Activated B cell treated with CpG ODN at 0.5 μM for 24 hours (primary cell): ENCODE measurements at places on chromosomes 7 and 10.

DNA sequence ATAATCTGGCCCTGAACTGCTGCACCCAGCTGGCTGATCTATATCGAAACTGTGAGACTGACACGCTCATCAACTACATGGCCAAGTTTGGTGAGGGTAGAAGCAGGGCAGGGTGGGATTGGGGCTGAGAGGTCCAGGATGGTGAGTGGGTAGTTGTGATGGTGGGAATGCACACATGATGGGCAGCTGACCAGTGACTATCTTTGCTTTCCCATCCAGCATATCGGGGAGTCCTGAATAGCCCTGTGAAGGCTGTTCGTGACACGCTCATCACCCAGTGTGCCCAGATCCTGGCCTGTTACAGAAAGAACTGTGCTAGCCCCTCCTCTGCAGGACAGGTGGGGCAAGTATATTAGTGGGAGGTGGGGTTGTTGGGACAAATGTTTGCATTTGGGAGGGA lies 12.5 kb upstream of the CHCHD1 start:
- DNase-seq, result no peak

- no peak for DNase-seq
Measured at GRCh38 chr7:17405786-17406185, 107.3 kb downstream of the AHR start.

GRCh38 chr7:126450269-126450671 lies 802.5 kb downstream of the GRM8 start:
- DNase-seq, result no peak

GRCh38 chr7:154928136-154929005 lies 74.6 kb downstream of the PAXIP1 start:
- peak; percentile 44 for DNase-seq

DNA sequence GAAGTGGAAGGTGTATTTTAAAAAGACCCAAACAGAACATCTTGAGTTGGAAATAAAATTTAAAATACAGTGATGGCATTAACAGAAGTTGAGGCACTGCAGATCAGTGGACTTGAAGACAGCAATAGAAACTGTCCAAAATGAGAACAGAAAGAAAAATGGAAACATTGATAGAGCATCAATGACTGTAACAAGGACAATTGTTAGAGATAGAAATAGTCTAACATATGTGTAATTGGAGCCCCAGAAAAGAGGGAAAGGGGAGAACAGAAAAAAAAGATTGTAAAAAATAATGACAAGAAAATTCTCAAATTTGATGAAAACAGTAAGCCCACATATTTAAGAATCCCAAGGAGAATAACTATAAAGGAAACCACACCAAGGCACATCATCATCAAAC lies 29.4 kb downstream of the VKORC1L1 start:
- no peak for DNase-seq

GRCh38 chr10:117496616-117497028 lies 45.9 kb upstream of the EMX2 start:
- DNase-seq, result peak; percentile 58

DNA sequence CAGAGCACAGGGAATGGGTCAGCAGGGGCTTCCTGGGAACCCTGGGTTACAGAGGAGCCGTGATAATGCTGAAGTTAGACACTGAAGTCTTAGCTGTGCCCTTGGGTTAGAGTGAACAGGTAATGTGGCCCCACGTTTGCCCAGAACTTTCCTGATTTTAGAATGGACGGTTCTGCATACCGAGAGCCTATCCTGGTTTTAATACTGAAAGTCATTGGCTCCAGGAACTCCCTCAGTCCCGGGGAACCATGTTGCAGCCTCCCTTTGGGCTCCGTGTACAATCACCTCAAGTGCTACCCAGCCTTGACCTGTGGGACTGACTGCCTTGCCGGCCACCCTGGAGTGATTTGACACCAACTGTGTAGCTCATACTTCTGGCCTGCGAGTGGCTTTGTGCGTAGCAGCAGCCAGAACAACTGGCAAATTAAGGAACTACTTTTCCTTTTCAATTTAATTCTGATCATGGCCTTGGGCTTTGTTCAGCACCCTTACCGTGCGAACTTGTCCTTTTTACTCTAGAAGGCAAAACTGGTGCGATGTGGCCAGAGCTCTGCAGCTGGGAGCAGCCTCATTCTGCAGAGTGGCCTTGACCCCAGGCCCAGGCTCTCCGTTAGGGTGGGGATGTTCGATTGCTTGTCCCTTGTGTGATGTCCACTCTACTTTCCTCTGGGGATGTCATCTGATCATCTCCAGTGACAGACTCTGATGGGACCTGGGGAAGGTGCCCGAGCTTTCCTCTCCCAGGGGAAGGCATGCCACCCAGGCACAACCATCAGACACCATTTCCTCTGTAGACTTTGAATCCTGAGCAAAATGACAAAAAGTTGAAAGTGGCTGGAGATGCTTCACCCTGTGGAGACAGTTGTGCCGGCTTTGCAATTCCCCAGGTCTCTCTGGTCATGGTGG lies 265.9 kb downstream of the GLRX3 start:
- no peak for DNase-seq

- no peak for DNase-seq
Measured at GRCh38 chr7:98000356-98000755, 10.4 kb upstream of the OCM2 start.

DNA sequence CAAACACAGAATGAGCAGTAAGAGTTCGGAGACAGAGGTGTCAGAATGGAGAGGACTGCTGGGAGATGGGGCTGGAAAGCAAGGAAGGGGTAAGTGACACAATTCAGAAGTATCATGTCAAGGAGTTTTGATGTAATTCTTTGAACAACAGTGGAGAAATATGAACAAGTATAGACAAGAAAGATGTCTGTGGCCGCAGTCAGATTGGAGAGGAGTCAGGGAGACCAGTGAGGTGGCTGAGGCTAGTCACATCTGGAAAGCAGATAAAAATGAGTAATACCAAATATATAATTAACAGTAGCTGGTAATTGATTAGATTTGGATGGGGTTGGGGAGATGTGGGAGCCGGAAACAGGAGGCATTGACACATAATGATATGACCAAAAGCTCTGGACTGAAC lies 540.9 kb downstream of the SUGCT start:
- DNase-seq, result no peak

GRCh38 chr10:25959540-25960232 lies 25.7 kb downstream of the MYO3A start:
- DNase-seq, result no peak

GRCh38 chr7:33807779-33808482 lies 97.4 kb upstream of the BMPER start:
- DNase-seq, result no peak

- DNase-seq, result no peak
Measured at GRCh38 chr7:70788276-70788675, 343.7 kb upstream of the GALNT17 start.

- DNase-seq, result no peak
Measured at GRCh38 chr10:13525663-13526062, 3.2 kb downstream of the BEND7 start.

- DNase-seq, result no peak
Measured at GRCh38 chr7:55043691-55044370, 25.0 kb downstream of the EGFR start.

DNA sequence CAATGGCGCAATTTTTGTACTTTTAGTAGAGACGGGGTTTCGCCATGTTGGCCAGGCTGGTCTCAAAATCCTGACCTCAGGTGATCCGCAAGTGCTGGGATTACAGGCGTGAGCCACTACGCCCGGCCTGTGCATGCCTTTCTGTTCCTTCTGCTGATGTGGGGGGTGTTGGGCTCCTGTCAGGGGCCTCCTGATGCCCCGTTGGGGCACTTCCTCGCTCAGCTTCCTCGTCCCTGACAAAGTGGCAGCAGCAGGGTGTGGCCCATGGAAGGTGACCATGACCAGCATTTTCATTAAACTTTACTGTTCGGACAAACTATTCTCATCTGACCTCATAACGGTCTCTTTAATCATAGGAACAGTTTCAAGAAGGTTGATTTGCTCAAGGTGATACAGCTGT lies 69.4 kb downstream of the TBXAS1 start:
- no peak for DNase-seq

- no peak for DNase-seq
Measured at GRCh38 chr10:49290131-49290530, 8.8 kb upstream of the C10orf71 start.

DNA sequence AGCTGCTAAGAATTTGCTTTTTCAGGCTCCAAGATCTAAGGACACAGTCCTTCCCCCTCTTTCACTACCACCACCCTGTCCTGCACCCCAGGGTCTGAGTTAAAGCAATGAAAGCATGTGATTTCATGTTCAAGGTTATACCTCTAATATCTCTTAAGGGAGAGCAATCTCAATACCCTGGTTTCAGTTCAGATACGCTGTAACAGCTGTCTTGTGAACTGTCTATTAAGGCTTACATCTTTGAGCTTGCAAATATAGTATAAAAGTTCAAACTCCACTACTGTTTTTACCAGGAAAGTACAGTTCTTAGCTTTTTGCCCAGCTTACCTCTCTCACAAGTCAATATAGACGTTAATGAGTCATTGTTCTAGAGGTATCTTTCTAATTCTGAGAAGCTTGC lies 2.6 kb downstream of the CPVL start:
- DNase-seq, result no peak

- DNase-seq, result no peak
Measured at GRCh38 chr10:17790651-17791050, 18.5 kb upstream of the MRC1 start.

GRCh38 chr7:128275681-128276080 lies 34.6 kb downstream of the LEP start:
- no peak for DNase-seq

DNA sequence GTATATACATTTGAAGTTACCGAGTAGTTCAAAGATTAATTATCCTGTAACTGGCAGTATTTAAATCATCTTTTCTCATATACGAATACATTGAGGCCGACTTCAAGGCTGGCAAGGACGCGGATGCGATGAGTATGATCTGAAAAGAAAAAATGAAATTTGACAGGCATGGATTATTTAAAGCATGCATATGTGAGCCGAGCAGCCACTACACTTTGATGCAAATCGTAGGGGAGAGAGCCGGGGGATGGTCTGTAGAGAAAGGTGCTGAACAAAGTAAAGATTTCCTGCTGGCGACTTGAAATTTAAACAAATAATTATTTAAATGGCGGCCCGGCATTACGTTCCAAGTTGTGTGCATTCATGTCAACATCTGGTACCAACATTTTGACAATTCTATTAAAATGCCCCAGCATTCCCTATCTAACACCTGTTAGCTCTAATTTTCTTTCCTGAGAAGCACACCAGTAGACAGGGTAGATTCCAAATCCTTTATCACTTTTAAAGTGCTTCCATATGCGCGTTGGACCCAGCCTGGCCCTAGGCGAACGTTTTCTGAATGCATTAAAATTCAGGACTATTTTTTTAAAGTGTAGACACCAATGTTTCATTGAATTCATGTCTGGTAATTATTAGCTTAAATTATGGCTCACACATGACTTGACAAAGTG lies 188.7 kb downstream of the EMX2 start:
- no peak for DNase-seq

- no peak for DNase-seq
Measured at GRCh38 chr7:36048902-36049240, 104.2 kb upstream of the EEPD1 start.

GRCh38 chr7:86929293-86930109 lies 130.0 kb downstream of the ELAPOR2 start:
- DNase-seq, result no peak

DNA sequence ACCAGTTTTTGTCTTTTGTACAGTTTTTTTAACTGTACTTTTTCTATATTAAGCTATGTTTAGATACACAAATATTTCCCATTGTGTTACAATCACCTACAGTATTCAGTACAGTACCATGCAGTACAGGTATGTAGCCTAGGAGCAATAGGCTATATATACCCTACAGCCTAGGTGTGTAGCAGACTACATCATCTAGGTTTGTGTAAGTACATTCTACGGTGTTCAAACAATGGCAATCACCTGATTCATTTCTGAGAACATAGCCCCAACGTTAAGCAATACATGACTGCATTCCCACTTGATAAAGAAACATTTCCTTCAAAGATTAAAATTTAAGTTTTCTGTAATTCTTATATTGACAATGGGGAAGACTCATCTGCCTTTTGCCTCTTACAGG lies 89.4 kb downstream of the TRIL start:
- no peak for DNase-seq

- no peak for DNase-seq
Measured at GRCh38 chr7:151088856-151089699, 2.8 kb downstream of the AGAP3 start.

DNA sequence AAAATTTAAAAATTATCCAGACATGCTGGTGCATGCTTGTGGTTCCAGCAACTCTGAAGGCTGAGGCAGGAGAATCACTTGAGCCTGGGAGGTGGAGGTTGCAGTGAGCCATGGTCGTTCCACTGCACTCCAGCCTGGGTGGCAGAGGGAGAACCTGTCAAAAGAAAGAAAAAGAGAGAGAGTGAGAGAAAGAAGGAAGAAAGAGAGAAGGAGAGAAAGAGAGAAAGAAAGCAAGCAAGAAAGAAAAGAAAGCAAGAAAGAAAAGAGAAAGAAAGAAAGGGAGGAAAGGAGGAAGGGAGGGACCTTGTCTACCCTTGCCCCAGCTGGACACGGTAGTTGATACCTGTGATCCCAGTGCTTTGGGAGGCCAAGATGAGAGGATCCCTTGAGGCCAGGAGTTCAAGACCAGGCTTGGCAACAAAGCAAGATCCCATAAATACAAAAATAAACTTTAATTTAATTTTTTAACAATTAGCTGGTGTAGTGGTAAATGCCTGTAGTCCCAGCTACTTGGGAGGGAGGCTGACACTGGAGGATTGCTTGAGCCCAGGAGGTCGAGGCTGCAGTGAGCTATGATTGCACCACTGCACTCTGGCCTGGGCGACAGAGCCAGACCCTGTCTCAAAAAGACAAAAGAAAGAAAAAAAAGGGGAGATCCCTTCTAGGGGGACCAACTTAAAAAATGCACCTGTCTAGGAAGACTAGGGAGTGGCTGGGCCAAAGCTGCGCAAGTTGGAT lies 9.2 kb downstream of the NYAP1 start:
- DNase-seq, result no peak

GRCh38 chr10:102470579-102471546 lies 19.5 kb upstream of the C10orf95 start:
- DNase-seq, result no peak

GRCh38 chr10:62880162-62880561 lies 64.0 kb upstream of the EGR2 start:
- no peak for DNase-seq

- DNase-seq, result no peak
Measured at GRCh38 chr7:34675749-34676374, 17.8 kb downstream of the NPSR1 start.

DNA sequence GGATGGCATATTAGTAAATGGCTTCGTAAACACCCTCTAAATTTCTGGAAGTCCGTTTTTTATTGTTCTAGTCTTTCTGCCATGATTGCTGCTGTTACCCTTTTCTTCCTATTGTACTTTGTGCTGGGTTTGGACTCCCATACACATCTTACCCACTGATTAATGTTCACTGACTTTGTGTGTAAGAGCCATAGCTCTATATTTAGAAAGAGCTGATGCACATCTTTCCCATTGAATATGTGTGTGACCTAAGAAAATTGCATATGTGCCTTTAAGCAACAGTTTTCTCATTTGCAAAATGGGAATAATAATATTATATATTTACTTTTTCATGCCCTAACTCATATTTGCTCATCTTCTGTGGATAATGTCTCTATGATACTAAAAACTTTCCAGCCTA lies 135.8 kb upstream of the DLX6 start:
- DNase-seq, result no peak
